ENCODE measurements at places on chromosomes 7 and 10. TPM values are rescaled to one million over a fixed set of nuclear protein-coding genes. Genes with fewer than 3 reads are reported as not detected.
A peak's percentile ranks its signal among the peaks of the same experiment; 100 is the strongest.

- no peaks in the 10 kb centered on the region for H3K36me3 ChIP-seq
- peak; percentile 58 for DNase-seq
- peaks cover 26% of the 10 kb centered on the region for H3K4me1 ChIP-seq
- peak within 1 kb of the TSS; percentile 66 for H3K4me3 ChIP-seq
- peak within 1 kb of the TSS; percentile 93 for H3K27ac ChIP-seq
- H3K27me3 ChIP-seq = no peaks in the 10 kb centered on the region
Observed at GRCh38 chr7:43906331-43907010, at the start of gene URGCP. URGCP (minus strand) TSS chr7:43906596; CDS start chr7:43906575, 21 bp downstream.

DNA sequence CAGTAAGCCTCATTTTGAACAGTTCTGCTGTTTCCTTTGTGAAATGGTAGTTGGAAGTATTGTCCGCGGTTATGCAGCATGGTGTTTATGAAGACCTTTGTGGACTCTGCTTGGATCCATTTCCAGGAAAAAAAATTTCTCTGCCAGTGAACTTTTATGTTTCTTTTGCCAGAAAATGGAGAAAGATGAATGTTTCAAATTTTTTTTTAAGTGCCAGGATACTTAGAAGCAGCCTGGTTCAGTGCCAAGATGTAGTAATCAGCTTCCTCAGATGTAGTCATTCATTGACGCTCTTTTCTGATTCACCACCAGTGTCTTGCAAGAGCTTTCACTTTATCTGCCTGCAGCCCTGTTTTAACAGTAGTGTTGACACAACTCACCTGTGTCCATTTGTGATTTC, 258.2 kb downstream of the SDK1 start:
- no peak overlapping the region for H3K4me3 ChIP-seq
- no peak overlapping the region for H3K27ac ChIP-seq
- DNase-seq = no peak

DNA sequence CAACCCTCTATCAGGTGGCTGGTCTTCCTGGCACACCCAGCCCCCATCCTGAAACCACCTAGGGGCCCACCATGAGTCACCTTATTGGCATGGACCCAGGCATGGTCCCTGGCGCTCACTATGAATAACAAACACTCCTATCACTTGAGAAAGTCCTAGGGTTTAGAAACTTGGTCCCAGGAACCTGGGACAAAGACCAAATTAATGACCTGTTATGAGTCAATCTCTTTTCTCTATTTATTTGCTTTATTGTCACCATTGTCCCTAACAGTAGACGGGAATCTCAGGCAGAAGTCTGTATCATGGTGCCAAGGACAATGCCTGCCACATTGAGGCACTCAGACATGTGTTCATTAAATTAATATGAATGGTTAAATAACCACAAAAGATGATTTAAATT, 599.6 kb upstream of the C7orf33 start:
- H3K27me3 ChIP-seq = no peaks in the 10 kb centered on the region
- H3K4me1 ChIP-seq = no peaks in the 10 kb centered on the region
- H3K36me3 ChIP-seq = no peaks in the 10 kb centered on the region
- no peak overlapping the region for H3K27ac ChIP-seq
- no peak overlapping the region for H3K4me3 ChIP-seq
- DNase-seq = no peak

GRCh38 chr10:127934383-127934782, 27.5 kb downstream of the PTPRE start:
- H3K27ac ChIP-seq = no peak overlapping the region
- DNase-seq = no peak
- no peaks in the 10 kb centered on the region for H3K4me1 ChIP-seq
- no peaks in the 10 kb centered on the region for H3K27me3 ChIP-seq
- peaks cover 4% of the 10 kb centered on the region for H3K36me3 ChIP-seq

- H3K4me1 ChIP-seq = peaks cover 18% of the 10 kb centered on the region
- H3K27ac ChIP-seq = no peak overlapping the region
- no peaks in the 10 kb centered on the region for H3K27me3 ChIP-seq
- no peak for DNase-seq
- peaks cover 18% of the 10 kb centered on the region for H3K36me3 ChIP-seq
- no peak overlapping the region for H3K4me3 ChIP-seq
Observed at GRCh38 chr10:68052463-68052862, 22.6 kb downstream of the HERC4 start.

DNA sequence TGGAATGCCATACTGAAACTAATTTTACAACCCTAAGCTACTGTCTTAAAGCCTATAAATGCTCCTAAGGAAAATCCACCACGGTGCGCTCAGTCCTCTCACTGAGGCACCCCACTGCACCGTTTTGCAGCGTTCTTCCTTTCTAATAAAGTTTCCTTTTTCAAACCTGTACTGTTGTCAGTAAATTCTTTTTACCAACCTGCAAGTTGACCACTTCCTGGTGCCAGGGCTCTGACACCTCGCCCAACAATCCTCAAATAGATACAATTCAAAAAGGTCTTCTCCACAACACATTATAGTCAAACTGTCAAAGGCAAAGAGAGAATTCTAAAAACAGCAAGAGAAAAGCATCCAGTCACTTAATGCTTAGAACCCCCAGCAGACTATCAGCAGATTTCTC, 42.8 kb downstream of the HERPUD2 start:
- peaks cover 14% of the 10 kb centered on the region for H3K4me1 ChIP-seq
- no peak for DNase-seq
- H3K27me3 ChIP-seq = no peaks in the 10 kb centered on the region
- peaks cover 14% of the 10 kb centered on the region for H3K36me3 ChIP-seq
- no peak overlapping the region for H3K4me3 ChIP-seq

DNA sequence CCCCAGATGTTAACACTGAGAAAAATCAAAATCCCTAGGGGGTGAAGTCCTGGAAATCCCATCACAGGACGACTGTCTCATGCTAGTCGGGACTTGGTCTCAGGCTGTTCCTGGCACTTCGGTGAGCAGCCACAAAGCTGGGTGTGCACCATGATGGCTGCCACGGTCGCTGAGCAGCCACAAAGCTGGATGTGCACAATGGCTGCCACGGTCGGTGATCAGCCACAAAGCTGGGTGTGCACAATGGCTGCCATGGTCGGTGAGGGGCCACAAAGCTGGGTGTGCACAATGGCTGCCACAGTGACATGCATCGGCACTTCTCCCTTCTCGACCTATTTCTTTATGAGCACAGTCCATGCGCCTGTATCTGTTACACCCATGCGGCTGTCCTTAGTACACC, 505.1 kb downstream of the TCERG1L start:
- H3K4me1 ChIP-seq = no peaks in the 10 kb centered on the region
- H3K36me3 ChIP-seq = no peaks in the 10 kb centered on the region
- H3K4me3 ChIP-seq = no peak overlapping the region
- DNase-seq = no peak

GRCh38 chr7:51308696-51309095, 7.9 kb downstream of the COBL start:
- H3K27ac ChIP-seq = no peak overlapping the region
- peaks cover 44% of the 10 kb centered on the region for H3K4me1 ChIP-seq
- no peak for DNase-seq

DNA sequence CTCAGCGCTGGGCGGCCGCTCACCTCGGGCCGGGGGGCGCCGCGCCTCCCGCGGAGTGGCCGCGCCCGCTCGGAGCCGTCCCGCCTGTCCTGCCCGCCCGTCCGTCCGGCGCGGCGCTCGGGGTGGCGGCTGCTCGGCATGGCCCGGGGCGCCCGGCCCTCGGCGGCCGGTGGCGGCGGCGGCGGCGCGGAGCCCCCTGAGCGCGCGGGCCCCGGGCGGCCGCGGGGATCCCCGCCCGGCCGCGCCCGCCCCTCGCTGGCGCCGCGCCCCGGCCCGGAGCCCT, 338 bp downstream of the SDK1 start:
- H3K4me1 ChIP-seq = peaks cover 5% of the 10 kb centered on the region
- H3K36me3 ChIP-seq = no peaks in the 10 kb centered on the region
- H3K27ac ChIP-seq = peak overlapping the region; percentile 72
- peak overlapping the region; percentile 52 for H3K4me3 ChIP-seq

GRCh38 chr10:17783751-17784150, 25.4 kb upstream of the MRC1 start:
- peaks cover 29% of the 10 kb centered on the region for H3K4me1 ChIP-seq
- H3K27me3 ChIP-seq = no peaks in the 10 kb centered on the region
- H3K36me3 ChIP-seq = no peaks in the 10 kb centered on the region
- DNase-seq = no peak
- peak overlapping the region; percentile 6 for H3K27ac ChIP-seq

- no peak overlapping the region for H3K27ac ChIP-seq
- peaks cover 13% of the 10 kb centered on the region for H3K4me1 ChIP-seq
- H3K36me3 ChIP-seq = no peaks in the 10 kb centered on the region
Observed at GRCh38 chr10:86388119-86388704, 21.6 kb upstream of the GRID1 start.

DNA sequence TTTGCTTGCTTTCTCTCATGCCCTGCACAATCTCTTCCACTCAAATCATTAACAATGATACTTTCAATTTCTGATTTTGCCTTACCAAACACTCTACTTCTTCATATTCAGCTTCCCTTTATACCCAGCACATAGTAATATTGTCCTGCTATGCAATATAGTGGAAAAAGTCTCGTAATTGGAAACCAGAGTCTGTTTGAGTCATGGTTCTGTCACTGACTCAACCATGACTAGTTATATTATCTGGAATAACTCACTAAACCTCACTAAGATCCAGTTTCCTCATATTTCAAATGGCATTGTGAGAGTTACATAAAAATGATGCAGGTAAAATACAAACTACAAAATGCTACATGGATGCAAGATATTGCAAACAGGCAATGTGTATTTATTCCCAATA, 98.5 kb upstream of the LRRTM3 start:
- H3K4me3 ChIP-seq = no peak overlapping the region
- H3K27ac ChIP-seq = no peak overlapping the region
- H3K36me3 ChIP-seq = no peaks in the 10 kb centered on the region
- H3K27me3 ChIP-seq = no peaks in the 10 kb centered on the region

FAM3C gene
- polyA plus RNA-seq = 25.2 TPM

ASZ1 gene
- polyA plus RNA-seq = not detected

PLXNA4 gene
- 0.19 TPM for polyA plus RNA-seq

BEND7 gene
- 11.1 TPM for polyA plus RNA-seq

LAMB1 gene
- polyA plus RNA-seq = 76.5 TPM

NEURL1 gene
- polyA plus RNA-seq = 9.5 TPM

ZNF503 gene
- polyA plus RNA-seq = 10.5 TPM
